Suprapubic skin (tissue), 4 donors: ENCODE measurements at places on chromosomes 12 and 14. TPM values are rescaled to one million over a fixed set of nuclear protein-coding genes. Genes with fewer than 3 reads are reported as not detected.

DNA sequence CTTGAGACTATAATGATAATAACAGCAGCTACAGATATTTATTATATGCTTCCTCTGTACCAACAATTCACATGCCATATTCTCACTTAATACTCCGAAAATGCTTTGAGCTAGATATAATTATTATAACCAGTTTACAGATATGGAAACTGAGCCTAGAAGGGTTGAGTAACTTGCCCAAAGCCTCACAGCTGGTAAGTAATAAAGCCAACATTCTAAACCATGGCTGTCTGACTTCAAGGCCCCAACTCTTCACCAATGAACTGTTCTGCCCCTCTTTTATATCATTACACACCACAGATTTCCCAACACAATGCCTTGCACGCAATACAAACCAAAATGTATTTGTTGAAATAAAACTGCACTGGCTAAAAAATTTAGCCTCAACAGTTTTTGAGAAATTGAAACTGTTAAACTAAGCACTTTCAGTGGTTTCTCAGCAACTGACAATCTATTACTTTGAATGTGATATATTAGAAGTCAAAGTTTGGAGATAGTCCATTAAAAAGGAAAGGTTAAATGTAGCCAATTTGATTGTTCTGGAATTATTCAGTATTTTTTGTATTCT lies 222.5 kb upstream of the ARHGAP5 start:
- H3K4me3 ChIP-seq = no peak overlapping the region
- no peaks in the 10 kb centered on the region for H3K27me3 ChIP-seq
- no peak for DNase-seq

DNA sequence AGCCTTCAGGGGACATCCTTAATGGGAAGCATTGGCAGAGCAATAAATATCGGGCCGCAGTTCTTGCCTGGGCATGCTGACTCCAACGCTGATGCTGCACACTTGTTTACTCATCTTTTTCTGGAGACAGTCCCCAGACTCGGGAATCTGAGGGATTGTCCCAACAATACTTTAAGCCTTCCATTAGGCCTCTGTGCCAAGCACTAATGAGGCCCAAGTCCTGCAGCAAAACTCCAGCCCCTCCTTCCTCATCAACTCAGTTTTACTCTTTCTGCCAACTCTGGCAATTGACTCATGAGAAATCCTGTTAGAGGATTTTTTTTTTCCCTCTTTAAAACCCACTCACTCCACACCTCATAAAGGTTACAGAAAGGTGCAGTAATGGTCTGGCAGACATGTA lies 233.4 kb upstream of the PELI2 start:
- no peaks in the 10 kb centered on the region for H3K27me3 ChIP-seq
- peaks cover 25% of the 10 kb centered on the region for H3K4me1 ChIP-seq
- H3K36me3 ChIP-seq = no peaks in the 10 kb centered on the region
- no peak overlapping the region for H3K4me3 ChIP-seq
- DNase-seq = no peak
- H3K27ac ChIP-seq = no peak overlapping the region

DNA sequence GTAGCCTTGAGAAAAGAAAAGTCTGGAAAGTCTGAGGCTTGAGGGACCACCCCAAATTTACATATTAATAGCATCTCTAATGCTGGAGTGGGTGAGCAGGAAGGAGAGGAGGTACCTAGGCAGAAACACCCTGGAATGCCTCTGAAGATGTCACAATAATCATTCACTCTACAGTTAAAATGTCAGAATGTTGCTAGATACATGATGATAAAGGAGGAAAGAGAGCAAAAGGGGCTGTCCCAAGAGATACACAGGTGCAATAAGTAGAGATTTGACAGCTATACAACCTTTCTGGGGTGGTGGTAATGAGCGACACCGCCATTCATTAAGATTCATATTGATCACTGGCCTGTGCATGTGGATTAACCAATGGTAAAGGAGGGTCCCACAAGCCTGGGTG lies 540.5 kb upstream of the FBXO33 start:
- H3K27ac ChIP-seq = no peak overlapping the region
- no peak for DNase-seq

DNA sequence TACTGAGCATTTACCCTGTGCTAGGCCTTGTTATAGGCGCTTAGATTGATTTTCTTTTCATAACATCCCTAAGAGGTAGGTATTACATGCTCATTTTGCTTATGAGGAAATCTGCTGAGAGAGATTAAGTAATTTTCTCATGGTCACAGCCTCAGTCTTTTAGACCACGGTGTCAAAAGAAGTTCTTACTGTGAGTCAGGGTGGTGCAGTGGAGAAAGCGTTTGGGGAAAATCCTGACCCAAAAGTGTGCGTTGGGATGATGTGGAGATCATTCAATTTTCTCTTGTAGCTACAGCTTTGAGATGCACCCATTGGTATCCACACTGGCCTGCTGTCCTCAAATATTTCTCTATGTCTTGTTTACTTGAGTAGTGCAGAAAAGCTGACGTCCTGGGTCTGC lies 8.2 kb downstream of the ANG start:
- no peak for DNase-seq
- no peaks in the 10 kb centered on the region for H3K27me3 ChIP-seq
- no peak overlapping the region for H3K4me3 ChIP-seq

- H3K36me3 ChIP-seq = no peaks in the 10 kb centered on the region
- no peak overlapping the region for H3K27ac ChIP-seq
- H3K27me3 ChIP-seq = peaks cover 10% of the 10 kb centered on the region
- DNase-seq = no peak
- H3K4me1 ChIP-seq = no peaks in the 10 kb centered on the region
- no peak overlapping the region for H3K4me3 ChIP-seq
Observed at GRCh38 chr14:88975043-88975830, 150.8 kb downstream of the TTC8 start.

DNA sequence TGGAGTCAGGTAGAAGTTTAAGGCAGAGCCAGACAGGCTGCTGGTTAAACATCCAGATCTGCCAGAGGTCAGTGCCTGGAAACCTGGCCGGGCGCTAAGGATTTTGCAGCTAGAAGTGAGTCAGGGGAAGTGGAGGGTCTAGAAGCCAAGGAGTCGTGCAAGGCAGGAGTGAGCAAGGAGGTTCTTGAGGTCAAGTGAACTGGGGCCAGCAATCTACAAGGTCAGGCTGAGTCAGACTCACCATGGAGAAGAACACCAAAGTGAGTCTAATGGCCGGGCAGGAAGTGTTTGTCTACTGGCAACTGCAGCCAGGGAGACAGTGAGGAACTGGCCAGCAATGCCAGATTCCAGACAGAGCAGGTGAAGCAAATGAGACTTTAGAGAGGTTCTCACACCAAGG lies 628.2 kb downstream of the ETNK1 start:
- no peaks in the 10 kb centered on the region for H3K27me3 ChIP-seq
- no peak overlapping the region for H3K4me3 ChIP-seq
- no peak for DNase-seq
- H3K36me3 ChIP-seq = no peaks in the 10 kb centered on the region

DNA sequence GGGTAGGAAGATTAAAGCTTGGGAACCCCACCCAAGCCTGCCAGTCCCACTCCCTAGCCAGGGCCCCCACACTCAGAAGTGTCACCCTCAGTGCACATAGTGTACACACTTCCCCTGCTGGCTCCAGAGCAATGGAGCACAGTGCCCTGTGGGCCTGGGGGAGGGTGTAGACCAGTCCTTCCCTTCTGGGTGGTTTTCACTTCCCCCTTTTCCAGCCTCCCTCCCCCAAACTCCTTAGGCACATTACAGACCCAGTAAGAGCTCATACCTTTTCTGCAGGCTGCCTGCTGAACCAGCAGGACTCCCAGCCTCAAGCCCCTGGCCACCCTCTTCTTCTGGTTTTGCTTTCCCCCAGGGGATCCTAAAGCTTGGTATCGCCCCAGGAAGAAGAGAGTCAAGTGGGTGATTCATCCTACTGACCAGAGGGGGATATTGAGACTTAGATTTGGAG lies at the start of gene ZNF385A:
Gene ZNF385A, minus strand, starts transcription at position 143 of the 451 bp plus-strand sequence. CDS start 219 bp downstream, outside the sequence.
- H3K4me1 ChIP-seq = peaks cover 75% of the 10 kb centered on the region
- H3K27ac ChIP-seq = peak within 1 kb of the TSS; percentile 75
- no peaks in the 10 kb centered on the region for H3K27me3 ChIP-seq
- DNase-seq = no peak

The KRT83 gene
- total RNA-seq = 10.3 TPM

The LRRC10 gene
- not detected for total RNA-seq
